ENCODE measurements at places on chromosomes 1 and 21.

- no peaks in the 10 kb centered on the region for H3K4me1 ChIP-seq
- no peak overlapping the region for H3K4me3 ChIP-seq
- H3K27ac ChIP-seq, result no peak overlapping the region
- no peaks in the 10 kb centered on the region for H3K36me3 ChIP-seq
- DNase-seq, result no peak
These were observed 1171.4 kb upstream of the ADGRL2 start for GRCh38 chr1:80629304-80629837.

DNA sequence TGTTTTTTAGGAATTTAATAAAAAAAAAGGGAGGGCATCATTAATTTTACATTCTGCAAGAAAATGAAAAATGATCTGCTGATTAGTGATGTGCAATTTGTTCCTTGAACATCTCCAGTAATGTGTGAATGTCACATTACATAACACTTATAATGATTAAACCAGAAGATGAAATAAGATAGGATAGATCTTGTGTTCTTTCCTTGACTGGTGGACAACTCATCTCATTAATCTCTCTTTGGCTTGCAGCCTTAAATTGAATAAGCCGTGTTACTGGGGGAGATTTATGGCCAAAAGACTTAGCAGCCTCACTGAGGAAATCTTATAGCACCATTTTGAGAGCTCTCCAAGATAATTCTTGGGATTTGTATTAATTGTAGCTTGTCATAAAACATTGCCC is 217.2 kb downstream of the ST6GALNAC3 start:
- H3K4me1 ChIP-seq, result peaks cover 11% of the 10 kb centered on the region
- DNase-seq, result no peak
- no peak overlapping the region for H3K4me3 ChIP-seq
- H3K27me3 ChIP-seq, result no peaks in the 10 kb centered on the region
- no peaks in the 10 kb centered on the region for H3K36me3 ChIP-seq

DNA sequence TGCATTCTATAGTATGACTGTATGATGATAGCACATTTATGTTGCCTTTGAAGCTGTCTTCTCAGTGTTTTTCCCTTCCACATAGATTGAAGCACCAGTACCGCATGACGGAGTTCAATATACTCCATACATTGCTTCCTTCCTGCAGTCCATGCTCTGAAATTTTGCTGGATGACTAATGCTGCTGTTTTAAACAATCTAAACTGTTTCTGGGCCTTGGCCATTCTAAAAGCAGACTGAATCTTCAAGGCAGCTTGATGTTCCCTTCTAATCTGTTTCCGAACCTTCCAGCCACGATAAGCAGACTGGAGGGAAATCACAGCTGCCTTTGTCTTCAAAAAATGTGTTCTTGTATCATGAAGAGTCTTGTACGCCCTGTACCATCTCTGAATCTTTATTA is 36.2 kb upstream of the F13B start:
- H3K36me3 ChIP-seq, result peaks cover 13% of the 10 kb centered on the region
- no peak overlapping the region for H3K4me3 ChIP-seq
- H3K4me1 ChIP-seq, result no peaks in the 10 kb centered on the region
- no peak overlapping the region for H3K27ac ChIP-seq
- no peaks in the 10 kb centered on the region for H3K27me3 ChIP-seq

DNA sequence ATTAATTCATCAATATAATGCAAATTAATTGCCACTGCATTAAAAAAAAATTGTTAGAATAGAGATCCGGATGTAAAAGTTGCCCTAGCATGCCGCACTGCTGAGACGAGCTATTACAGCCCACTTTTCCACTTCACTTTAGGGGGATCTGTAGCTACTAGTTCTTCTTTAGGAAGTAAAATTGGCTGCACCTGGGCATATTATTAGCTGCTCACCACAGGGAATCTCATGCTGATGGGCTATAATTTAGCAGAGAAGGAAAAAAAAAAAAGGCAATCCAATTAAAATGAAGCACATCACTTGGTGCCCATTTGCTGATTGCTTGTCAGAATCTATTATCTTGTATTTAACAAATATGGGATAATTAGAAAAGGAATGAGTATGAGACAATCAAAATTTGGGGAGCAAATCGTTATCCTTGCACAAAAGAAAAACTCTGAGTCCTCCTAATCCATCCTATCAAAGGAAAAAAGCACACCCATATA is 233.4 kb downstream of the DSCAM start:
- H3K27ac ChIP-seq, result no peak overlapping the region
- DNase-seq, result no peak
- no peaks in the 10 kb centered on the region for H3K27me3 ChIP-seq
- H3K4me1 ChIP-seq, result peaks cover 2% of the 10 kb centered on the region
- no peak overlapping the region for H3K4me3 ChIP-seq
- H3K36me3 ChIP-seq, result no peaks in the 10 kb centered on the region

DNA sequence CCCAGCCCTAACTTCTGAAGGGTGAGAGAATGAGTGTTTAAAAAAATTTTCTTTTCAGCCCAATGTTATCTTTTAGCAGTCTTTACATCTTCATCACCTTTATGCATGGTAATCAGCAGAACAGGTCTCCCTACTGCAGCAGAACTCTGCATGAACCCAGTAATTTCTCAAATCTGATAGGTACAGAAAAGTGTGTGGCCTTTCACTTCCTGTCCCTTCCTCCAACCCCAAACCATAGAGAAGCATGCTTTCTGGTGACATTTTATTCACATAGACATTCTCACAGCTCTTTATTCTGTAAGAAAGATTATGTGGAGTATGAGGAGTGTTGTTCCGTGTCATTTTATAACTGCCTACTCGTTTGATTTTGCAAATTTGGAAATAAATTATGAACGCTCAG is 68.6 kb downstream of the RPAP2 start:
- no peak for DNase-seq
- H3K36me3 ChIP-seq, result peaks cover 26% of the 10 kb centered on the region
- no peak overlapping the region for H3K27ac ChIP-seq
- no peaks in the 10 kb centered on the region for H3K4me1 ChIP-seq
- H3K4me3 ChIP-seq, result no peak overlapping the region
- no peaks in the 10 kb centered on the region for H3K27me3 ChIP-seq

GRCh38 chr1:156138458-156138867 is 14.9 kb upstream of the SEMA4A start:
- H3K27ac ChIP-seq, result no peak overlapping the region
- H3K27me3 ChIP-seq, result no peaks in the 10 kb centered on the region
- H3K36me3 ChIP-seq, result peaks cover 49% of the 10 kb centered on the region
- no peaks in the 10 kb centered on the region for H3K4me1 ChIP-seq
- no peak for DNase-seq
